ENCODE measurements at places on chromosomes 13 and 19.
A peak's percentile ranks its signal among the peaks of the same experiment; 100 is the strongest.

- no peak for DNase-seq
These were observed 396.9 kb upstream of the SLITRK1 start for GRCh38 chr13:84279166-84279565.

- DNase-seq: no peak
These were observed 3.0 kb downstream of the ADAMTSL5 start for GRCh38 chr19:1509602-1510441.

DNA sequence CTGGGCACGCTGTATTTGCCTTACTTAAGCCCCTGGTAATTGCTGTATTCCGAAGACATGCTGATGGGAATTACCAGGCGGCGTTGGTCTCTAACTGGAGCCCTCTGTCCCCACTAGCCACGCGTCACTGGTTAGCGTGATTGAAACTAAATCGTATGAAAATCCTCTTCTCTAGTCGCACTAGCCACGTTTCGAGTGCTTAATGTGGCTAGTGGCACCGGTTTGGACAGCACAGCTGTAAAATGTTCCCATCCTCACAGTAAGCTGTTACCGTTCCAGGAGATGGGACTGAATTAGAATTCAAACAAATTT, 676 bp downstream of the BRCA2 start:
- DNase-seq: no peak

GRCh38 chr13:67806796-67807195, 576.7 kb upstream of the PCDH9 start:
- no peak for DNase-seq

DNA sequence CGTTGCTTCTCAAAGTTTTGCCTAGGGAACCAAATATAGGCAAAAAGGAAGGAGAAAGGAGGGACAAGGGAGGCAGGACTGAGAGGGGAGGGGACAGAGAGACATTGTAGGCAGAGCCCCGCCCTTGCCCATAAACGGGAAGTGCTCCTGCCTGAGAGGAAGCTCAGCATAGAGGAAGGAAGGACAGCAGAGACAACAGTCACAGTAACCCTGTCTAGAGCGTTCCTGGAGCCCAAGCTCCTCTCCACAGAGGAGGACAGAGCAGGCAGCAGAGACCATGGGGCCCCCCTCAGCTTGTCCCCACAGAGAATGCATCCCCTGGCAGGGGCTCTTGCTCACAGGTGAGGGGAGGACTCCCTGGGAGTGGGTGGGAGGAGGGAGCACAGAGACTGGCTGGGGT, at the start of gene CEACAM21:
TSS of gene CEACAM21 (plus strand) at position 169 of the 400 bp plus-strand sequence. CDS start at position 278, 109 bp downstream.
- peak; percentile 56 for DNase-seq

DNA sequence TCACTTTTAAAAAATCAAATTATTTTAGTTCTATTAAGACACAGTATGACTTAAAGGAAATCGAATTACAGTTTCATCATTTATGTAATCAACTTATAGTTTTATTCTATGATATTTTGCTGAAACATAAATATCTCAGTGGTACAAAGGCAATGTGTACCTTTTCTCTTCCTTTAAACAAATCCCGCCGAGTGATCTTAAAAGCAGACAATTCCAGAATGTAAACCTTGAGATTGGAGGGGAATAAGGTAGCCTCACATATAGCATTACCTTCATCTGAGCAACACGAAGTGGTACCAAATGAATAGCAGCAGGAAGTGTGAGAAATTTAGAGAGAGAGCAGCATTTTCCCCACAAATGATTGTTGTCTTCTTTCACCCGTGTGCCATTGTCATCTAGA, 842.2 kb upstream of the GPC6 start:
- DNase-seq: no peak

- DNase-seq: no peak
These were observed 7.6 kb downstream of the EFNB2 start for GRCh38 chr13:106527826-106528225.

DNA sequence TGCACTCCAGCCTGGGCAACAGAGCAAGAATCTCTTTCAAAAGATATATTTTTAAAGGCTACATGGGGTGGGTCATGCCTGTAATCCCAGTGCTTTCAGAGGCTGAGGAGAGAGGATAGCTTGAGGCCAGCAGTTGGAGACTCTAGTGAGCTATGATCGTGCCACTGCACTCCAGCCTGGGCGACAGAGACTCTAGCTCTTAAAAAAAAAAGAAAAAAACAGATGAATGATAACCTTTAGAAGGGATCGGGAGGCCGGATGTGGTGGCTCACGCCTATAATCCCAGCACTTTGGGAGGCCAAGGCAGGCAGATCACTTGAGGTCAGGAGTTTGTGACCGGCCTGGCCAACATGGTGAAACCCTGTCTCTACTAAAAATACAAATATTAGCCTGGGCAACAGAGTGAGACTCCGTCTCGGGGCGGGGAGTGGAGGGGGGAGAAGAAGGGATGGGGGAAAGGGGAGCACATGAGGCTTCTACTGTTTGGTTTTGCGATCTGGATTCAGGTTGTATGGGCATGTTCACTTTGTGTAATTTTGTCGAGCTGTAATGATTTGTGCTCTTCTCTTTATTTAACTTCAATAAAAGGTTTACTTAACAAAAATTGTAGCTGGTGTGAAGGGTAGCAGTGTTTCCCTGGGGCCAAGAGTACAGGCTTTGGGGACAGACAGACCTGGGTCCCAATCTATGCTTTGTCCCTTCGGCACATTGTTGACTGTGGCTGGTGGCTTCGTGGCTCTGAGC, 1.1 kb upstream of the PSMC4 start:
- no peak for DNase-seq

- DNase-seq: no peak
These were observed 5.2 kb upstream of the C3 start for GRCh38 chr19:6725513-6726231.

DNA sequence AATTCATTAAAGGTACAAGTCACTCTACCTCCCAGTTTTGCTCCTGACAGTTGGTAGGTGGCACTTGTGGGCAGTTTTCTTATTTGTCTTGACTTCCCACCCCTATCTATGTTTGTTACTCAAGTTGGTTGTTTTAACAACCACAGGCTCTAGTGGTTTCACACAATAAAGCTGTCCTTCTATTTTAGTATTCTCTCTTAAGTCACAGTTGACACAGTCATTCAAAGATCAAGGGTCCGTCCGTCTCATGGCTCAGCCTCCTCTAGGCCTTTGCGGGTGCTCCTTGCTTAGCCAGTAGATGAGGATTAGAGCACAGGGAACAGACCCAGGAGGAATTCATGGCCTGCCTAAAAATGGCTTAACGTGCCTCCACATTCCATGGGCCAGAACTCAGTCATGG, 573.7 kb downstream of the IRS2 start:
- DNase-seq: no peak

DNA sequence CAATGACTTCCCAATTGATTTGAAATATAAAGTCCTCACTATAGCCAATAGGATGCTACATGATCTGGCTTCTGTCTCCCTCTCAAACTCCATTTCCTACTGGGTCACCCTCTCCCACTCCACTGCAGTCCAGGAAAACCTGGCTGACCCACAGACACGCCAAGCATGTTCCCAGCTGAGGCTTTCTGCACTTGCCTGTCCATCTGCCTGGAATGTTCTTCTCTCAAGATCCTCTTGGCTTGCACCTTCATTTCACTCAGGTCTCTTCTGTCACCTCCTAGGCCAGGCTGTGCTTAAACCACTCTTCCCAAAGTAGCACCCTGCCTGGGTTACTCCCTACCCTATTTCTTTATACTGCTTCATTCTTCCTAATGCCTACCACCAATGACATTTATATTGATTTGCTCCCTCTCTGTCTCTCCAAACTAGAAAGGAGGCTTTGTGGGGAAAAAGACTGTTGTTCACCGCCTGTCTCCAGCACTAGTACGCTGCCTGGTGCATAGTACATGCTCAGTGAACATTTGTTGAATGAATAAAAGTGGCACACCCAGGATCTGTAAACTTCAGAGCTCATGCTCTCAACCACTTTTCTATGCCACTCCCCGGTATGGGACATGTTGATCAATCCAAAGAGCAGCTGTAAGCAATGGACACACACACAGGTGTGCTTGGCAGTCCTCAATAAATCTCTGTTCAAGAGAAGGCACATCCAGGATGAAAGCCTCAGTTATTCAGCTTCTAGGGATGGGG, 261.3 kb downstream of the FOXO1 start:
- DNase-seq: no peak

DNA sequence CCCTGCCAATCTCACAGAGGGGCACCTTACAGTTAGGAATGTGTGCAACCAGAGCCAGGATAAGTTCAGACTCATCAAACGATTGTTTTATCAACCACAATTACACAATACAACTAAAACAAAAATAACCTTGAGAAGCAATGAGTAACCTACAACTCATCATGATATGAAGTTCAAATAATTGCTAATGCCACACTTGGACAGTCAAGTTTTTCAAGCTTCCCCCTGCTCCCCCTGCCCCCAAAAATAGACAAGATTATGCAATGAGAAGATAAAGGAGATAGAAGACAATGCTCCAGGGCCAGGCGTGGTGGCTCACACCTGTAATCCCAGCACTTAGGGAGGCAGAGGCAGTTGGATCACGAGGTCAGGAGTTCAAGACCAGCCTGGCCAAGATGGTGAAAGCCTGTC, 13.6 kb upstream of the KPNA3 start:
- DNase-seq: no peak

DNA sequence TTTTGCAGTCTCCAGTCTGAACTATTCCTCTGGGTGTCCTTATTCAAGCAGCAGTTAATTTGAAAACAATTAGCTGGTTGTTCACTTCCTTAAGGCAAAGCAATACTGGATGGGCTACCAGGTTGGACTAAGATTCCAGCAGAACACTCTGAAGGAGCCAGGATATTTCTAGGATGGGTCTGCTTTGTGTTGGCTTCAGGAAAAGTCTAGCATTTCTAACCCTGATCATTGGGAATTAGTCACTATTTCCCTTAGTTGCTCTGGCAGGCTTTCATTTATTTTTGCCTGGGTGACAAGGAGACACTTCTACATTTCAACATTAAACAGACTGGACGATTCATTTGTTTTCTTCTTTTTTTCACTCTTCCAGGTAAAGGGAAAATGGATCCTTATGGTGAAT, 228.4 kb downstream of the ENOX1 start:
- DNase-seq: no peak

DNA sequence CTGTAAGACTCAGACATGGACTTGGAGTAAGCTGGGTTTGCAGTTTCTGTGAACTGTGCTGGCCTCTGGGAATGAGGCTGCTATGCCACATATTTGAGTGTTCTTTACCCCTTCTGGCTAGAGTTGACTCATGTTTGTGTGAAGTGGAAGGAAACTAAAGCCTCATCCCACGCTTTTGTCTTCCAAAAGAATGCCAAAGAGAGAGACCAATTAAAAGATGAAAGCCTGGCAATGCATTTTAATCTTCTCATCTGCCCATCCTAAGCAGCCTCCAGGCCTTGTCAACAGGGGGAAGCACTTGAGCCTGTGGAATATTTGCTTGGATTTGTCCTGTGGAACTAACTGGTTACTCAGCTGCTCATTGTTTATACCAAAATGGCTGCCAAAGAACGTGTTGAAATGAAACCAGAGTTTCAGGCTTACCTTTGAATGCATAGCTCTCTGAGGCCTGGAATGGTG, 49.1 kb downstream of the LMO7 start:
- DNase-seq: no peak

DNA sequence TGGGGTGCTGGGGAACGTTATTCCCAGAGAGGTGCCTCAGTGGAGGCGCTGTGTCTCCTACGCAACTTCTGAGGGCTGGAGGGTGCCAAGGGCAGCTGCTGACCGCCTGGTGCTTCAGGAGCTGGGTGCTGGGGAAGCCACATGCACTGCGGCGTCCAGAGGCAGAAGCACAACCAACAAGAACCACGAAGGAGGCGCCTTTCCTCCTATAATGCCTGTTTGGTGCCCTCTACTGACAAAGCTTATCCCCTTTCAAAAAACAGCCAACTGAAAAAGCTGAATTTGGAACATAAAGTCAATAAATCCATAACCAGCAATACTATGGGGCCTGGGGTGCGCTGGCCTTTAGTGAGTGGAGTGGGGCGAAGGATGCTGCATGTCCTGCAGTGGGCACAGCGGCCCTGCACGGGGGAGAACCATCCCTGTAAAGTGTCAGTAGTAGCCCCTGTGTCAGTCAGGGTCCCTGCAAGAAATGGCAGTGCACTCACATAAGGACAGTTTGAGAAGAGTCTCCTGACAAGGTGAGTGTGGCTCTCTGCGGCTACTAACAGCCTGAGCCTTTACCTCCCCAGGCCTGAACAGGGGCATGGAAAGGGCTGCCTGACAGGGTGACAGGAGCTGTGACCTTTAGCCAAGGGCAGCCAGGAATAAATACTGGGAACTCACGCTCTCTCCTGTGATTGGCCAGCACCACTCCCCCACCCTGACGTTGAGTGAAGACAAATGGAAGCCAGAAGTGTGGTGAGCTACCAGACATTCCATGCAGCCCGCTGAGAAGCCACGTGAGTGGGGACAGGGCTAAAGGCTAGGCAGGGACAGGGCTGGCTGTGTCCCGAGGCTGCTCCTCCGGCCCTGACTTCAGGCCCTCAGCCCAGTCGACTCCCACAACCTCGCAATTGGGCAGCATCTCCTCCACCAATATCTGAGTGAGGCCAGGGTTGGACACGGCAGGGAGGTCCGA, 4.5 kb upstream of the B3GNT8 start:
- DNase-seq: peak; percentile 84

DNA sequence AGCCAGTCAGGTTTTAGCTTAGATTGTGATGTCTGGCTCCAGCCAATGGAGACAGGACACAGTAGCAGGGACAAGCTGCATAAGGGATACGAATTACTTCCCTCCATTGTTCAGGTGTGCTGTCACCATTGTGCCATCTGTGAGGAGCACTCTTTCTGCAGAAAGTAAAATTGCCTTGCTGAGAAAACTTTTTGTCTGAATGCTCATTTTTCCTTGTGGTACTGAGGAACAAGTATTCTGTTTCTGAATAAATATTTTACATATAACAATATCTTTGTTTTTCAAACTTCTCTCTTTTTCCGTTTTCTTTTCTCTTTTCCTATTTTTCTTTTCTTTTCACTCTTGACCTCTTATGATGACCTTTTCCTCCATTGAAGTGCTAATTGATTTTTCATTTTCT, 10.2 kb downstream of the SLC10A2 start:
- DNase-seq: no peak

- no peak for DNase-seq
These were observed 592.9 kb downstream of the KCTD12 start for GRCh38 chr13:76293346-76293745.

- no peak for DNase-seq
These were observed 71.2 kb downstream of the ING1 start for GRCh38 chr13:110784704-110785103.

GRCh38 chr19:5957170-5957569, 20.8 kb downstream of the RANBP3 start:
- DNase-seq: no peak

DNA sequence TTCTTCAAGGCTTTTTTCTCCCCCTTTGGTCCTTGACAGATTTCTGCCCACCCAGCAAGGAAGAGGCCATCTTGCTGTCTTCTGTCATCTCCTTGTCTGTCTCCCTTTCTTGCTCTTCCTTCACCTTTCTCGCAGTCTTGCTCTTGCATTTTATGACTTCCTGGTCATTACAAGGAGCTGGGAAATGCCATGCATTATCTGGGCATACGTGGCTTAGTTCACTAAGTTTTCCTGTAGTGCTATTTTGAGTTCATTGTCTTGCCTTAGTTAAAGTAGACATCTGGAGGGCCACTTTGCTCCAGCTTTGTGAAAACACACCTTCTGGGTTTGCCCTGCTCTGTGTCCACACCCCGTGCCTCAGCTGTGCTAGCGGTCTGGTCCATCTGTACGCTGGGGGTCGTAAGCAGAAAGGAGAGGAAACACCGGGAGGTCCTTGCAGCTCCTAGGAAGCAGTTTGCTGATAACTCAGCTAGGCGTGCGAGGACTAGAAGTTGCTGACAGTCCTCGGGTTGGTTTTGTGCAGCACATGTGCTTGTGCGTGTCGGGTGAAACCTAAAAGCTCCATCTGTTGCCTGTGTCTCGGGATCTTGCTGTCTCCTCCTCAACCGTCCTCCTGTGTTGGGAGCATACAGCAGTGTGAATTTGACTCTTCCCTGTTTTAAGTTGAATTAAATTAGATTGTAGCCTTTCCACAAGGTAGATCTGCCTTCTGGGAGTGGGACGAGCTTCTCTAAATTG, 59.4 kb downstream of the ARHGEF7 start:
- DNase-seq: no peak

All from heart left ventricle (tissue), 16 donors.